ENCODE measurements at places on chromosomes 5 and 9.
A peak's percentile ranks its signal among the peaks of the same experiment; 100 is the strongest.

DNA sequence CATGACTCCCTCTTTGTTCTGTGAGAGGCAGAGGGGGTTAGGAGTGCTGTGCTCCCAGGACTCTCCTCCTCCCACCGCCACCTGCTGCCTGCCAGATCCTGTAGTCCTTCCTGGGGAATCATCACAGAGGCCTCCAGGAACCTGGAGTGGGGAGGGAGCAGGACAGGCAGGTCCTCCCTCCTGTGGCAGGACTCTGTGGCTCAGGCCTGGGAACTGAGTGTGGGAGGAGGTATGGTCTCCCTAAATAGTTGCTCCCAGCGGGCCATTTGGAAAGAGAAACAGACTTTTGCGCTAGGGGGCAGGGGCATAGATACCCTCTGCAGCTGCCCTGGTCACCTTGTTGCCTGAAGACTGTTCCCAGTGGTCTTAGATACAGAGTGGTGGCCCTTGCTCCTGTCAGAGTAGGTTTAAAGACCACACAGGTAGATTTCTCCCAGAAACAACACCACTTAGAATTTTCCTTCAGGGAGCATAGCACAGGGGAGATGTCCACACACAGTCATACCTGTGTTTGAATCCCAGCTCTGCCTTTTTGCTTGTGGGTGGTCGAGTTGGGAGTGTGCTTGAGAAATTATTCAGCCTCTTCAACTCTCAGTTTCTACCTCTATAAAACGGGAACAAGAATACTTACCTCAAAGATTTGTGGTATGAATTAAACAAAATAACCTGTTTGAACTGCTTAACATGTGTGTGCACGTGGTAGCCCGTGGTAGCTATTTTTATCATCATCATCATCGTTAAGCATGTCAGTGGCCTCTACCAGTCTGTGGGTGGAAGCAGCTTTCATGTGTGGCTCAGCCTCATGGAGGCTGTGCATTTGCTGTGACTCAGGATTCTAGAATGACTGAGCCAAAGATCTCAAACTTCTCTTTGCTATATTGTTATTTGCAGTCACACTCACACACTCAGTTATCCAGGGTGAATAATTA is 55.8 kb downstream of the SLC22A5 start:
- no peak for DNase-seq

DNA sequence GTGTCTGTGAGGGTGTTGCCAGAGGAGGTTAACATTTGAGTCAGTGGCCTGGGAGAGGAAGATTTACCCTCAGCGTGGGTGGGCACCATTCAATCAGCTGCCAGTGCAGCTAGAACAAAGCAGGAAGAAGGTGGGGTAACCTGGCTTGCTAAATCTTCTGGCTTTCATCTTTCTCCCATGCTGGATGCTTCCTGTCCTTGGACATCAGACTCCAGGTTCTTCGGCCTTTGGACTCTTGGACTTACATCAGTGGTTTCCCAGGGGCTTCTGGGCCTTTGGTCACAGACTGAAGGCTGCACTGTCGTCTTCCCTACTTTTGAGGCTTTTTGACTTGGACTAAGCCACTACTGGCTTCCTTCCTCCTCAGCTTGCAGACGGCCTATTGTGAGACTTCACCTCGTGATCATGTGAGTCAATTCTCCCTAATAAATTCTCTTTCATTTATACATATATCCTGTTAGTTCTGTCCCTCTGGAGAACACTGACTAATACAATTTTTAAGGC is 38.1 kb downstream of the PBX3 start:
- DNase-seq, result peak; percentile 17

DNA sequence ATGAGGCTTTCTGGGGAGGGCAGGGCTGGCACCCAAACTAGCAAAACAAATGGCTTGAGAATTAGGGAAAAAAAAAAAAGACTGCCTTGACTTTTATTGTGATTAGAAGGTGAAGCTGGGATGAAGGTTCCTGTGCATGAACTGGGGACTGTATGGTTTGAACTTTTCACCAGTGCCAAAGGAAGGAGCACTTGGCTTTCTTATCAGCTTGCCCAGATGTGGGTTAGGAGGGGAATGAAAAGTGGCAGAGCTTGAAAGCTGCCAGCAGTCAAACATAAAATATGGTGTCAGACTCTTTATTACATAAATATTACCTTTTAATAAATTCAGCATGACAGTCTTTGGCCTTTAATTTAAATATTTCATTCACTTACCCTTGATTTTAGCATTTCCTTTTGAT is 182.5 kb downstream of the PSAT1 start:
- no peak for DNase-seq

DNA sequence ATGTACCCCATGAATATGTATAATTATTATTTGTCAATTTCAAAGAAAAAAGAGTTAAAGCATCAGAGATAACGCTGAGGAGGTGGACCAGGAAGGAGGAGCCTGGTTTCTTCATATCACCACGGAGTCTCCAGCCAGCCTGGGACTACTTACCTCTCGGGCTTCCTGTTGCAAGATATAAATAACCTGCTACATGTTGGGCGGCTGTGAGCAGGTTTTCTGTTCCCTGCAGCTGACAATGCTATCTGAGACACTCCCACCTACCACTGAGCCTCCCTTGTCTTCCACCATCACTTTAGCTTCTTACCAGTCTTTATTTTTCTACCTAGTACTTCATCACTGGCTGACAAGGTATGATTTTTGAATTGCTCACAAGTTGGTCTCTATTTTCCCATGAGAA is 102.7 kb upstream of the CPEB4 start:
- no peak for DNase-seq

DNA sequence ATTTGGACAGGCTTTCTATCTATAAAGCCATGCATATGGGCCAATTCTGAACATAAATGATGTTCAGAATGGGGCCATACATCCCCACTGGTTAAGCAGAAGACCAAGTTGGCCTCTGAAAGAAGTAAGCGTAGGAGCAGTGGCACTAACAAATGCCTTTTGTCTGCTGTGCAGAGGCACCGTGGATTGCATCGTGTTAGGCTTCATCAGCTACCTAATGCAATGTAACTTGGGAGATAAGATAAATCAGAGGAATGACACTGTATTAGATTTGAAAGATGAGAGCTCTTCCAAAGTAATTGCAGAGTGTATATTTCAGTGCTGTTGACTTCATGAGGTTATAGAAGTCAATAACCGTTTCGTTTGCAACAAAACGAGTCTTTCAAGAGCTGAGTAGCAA is 148.1 kb downstream of the PARP8 start:
- no peak for DNase-seq

DNA sequence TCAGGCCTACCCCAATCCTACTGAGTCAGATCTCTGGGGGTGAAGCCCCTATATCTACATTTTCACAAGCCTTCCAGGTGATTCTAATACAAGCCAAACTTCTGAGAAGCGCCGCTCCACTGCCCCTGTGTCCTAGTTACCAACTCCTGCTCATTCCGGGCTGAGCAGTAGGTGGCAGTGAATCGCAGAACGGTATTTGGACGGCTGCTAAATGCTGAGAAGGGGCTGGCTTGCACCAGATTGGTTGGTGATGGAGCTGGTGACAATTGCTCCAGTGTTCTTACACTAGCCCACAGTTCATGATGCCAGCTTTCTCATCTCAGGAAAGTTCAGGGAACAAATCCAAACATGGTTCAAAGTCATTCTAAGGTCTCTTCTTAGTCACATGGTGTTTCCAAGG is 31.1 kb upstream of the FGF1 start:
- peak; percentile 54 for DNase-seq

DNA sequence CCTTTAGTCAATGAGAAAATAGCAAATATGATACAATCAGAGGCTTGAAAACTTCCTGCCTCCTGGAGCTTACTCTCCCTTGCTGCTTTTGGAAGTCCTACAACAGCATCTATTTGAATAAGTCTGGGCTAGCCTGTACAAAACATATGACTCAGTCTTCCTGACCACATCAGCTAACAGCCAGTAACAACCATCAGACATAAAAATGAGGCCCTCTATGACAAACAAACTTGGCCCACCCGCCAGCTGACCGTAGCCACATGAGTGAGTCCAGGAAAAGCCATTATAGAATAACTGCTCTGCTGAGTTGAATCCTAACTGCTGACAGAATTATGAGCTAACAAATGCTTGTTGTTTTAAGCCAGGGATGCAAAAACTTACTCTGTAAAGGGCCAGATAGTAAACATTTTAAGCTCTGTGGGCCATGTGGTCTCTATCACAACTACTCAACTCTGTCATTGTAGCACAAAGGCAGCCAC is 347.6 kb downstream of the PTPRD start:
- DNase-seq, result no peak

DNA sequence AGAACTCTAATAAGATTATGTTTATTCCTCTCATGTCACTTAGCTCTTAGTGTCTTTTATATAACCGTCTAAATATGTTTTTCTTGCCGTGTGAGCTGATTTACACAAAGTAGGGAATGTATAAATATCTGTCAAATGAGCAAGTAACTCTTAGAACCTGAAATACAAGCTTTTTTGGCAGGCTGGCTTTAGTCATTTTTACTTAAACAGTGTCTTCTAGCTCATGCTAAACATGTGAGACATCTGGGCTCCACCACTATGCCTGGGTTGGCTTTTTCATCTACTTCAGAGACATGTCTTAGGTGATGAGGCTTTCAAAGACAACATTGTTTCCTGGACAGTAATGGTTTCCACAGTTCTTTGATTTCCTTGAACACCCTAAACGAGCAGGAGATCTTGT is 137.2 kb upstream of the ZNF608 start:
- DNase-seq, result no peak

GRCh38 chr9:123373447-123373923 is 17.5 kb downstream of the CRB2 start:
- DNase-seq, result no peak

Data from HepG2 (cell line).